ENCODE measurements at places on chromosomes 5 and 9.

GRCh38 chr5:53339962-53340540 lies 140.4 kb upstream of the FST start:
- no peak for DNase-seq

- DNase-seq = peak; percentile 64
Observed at GRCh38 chr9:137446851-137447471, 5.8 kb upstream of the ENTPD8 start.

DNA sequence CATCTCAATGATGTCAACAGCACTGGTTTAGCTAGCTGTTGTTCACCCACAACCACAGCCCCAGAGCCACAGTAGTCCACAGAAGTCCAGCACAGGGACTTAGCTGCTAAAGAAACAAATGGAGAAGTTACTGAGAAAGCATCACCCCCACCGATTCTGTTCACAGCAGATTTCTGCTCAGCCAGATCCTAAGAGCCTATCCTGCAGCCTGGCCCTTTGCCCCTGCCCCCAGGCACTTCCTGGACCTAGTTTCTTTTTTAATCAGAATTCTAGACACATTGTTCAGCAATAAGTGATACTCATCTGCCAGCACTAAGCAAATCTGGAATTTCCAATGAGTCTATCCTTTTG lies 7.4 kb downstream of the B4GALT1 start:
- peak; percentile 100 for DNase-seq

DNA sequence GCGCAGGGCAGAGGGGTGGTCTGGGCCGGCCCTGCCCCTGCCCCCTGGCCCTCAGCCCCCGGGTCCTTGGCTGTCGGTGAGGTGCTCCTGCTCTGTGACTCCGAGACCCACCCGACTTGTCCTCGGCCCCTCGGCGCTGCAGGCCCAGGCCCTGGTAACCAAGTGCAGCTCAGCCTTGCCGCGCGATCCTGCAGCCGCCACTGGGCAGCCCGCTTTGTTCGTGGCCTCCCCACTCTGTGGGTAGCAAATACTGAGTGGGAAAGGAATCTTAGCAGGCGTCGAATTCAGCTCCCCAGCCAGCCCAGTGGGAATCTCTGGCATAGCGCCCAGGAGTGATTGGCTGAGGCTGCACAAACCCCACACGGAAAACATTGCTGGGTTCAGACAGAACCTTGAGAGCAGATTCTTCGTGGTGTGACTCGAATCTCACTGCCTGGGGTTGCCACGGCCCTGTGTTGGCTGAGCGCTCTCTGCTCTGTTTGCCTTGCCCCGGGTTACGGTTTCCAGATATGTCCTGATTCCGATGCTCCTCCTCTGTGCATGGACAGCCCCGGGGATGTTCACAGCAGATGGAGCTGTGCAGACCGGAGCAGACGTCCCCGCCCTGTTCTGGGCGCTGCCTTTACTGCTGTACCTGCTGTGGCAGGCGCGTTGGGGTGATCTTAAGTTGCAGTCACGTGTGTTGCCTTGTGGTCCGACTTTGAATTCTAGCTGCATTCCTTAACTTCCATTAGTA lies 13.4 kb upstream of the EXOC3 start:
- DNase-seq = no peak

DNA sequence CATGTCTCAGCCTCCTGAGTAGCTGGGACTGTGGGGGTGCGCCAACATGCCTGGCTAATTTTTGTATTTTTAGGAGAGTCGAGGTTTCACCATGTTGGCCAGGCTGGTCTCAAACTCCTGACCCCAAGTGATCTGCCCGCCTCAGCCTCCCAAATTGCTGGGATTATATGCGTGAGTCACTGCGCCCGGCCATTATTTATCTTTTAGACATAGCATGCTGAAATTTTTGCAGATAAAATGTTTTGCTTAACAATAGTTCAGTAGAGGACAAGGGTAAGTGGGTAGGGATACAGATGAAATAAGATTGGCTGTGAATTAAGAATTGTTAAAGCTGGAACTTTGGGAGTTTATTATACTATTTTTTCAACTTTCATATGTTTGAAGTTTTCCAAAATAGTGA lies 150.8 kb upstream of the GRHPR start:
- DNase-seq = no peak

- no peak for DNase-seq
Observed at GRCh38 chr9:84874596-84874995, 205.1 kb downstream of the NTRK2 start.

DNA sequence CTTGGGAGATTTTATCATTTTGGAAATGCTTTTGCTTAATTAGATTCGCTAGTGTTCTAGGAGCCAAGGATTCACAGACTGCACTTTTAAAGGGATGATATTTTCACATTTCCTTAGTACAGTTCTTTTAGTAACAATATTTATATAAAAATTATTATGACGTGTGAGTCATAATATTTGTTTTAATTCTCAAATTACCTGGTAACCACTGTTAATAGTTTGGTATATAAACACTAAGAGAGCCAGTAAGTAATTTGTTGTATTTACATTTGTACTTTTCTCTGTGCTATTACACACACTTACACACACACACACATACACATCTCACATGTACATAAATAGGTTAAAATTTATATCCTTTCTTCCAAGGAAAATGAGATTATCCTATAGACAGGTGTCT lies 58.8 kb upstream of the RAD23B start:
- no peak for DNase-seq

- no peak for DNase-seq
Observed at GRCh38 chr5:110768138-110768860, 29.5 kb downstream of the SLC25A46 start.

- DNase-seq = no peak
Observed at GRCh38 chr9:99401680-99402504, 179.8 kb downstream of the SEC61B start.

- peak; percentile 12 for DNase-seq
Observed at GRCh38 chr5:179345433-179346321, at the start of gene ADAMTS2. ADAMTS2 (minus strand) TSS chr5:179345461; CDS start chr5:179345328, 133 bp downstream.

DNA sequence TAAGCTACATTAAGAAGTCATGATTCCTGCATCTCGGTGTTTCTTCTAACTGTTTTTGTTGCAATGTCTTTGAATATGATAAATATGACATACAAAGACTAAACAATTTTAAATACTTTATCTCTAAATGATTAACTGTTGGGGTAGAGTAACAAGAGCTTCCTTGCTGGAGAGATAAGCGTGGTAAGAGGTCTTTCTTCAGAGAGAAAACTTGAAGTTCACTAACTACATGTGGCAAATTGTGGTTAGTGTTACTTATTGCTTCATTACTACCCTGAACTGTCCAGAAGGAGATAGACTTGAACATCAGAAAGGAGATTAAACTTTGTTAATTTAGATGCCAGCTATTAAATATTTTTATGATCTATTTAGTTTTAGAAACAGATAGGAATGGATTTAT lies 7.0 kb upstream of the ARSB start:
- no peak for DNase-seq

GRCh38 chr9:20640331-20641187 lies 18.3 kb upstream of the MLLT3 start:
- no peak for DNase-seq

DNA sequence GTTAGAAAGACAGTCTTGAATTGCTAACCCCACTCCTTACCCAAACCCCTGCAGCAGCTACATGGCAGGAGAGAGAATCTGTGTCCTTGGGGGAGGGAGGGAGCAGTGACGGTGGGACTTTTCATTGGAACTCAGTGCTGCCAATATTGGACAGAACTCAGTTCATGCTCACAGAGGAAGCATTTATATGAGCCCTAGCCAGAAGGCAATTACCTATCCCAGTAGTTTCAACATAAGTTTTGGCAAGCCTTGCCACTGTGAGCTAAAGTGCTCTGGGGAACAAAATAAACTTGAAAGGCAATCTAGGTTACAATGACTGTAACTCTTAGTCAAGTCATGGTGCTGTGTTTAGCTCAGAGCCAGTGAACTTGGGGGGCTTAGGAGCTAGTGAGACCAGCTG lies 1013.4 kb upstream of the COX7C start:
- no peak for DNase-seq

- no peak for DNase-seq
Observed at GRCh38 chr9:93264338-93265125, 80.6 kb downstream of the WNK2 start.

DNA sequence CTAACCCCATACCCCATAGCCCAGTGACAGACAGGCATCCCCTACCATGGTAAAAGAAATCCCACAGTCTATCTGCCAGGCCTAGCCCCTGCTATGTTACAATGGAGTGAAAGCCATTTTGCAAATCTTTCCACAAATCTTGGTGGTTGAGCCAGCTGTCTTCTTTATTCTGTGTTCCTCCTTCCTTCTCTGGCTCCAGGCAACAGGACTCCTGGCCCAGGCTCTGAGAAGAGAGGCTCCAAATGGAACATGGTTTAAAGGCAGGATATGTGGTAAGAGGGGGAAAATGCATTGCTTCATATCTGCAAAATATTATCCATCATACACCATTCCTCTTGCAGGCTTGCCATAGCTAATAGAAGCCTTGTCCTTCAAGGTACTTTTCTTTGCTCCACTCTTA lies 25.2 kb downstream of the FGF1 start:
- DNase-seq = no peak

- no peak for DNase-seq
Observed at GRCh38 chr5:53067641-53068040, 41.9 kb downstream of the MOCS2 start.

- DNase-seq = peak; percentile 30
Observed at GRCh38 chr5:109748546-109748945, 58.8 kb downstream of the MAN2A1 start.

- no peak for DNase-seq
Observed at GRCh38 chr9:125262294-125262991, 817 bp downstream of the GAPVD1 start.

DNA sequence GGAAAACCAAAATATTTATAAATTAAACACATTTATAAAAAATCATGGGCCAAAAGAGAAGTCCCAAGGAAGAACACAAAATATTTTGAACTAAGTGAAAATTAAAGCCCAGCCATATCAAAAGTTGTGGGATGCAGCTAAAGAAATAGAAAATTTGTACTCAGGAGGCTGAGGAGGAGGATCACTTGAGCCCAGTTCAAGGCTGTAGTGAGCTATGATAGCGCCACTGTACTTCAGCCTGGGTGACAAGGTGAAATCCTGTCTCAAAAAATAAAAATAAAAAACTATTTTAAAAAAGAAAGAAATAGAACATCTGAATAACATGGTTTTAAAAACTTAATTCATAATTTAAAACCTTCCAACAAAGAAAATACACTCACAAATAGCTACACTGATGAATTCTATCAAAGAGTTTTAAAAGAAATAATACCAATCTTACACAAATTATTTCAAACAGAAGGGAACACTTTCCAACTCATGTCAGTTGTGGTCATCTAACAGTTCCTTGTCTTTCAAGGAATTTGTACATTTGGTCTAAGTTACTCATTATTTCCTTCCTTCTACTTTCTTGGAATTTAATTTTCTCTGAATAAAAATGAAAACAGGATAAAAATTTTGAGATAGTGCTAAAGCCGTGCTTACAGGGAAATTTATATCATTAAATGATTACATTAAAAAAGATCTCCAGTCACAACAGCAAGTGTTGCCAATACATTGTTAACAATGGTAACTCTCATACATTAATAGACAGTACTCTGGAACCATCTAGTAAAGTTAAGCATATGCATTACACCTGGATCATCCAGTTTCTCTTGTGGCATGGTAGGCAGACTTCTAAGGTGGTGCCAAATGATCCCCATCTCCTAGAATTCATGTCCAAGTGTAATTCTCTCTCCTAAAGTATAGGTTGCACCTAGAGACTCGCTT lies 17.8 kb downstream of the PTBP3 start:
- DNase-seq = peak; percentile 13

DNA sequence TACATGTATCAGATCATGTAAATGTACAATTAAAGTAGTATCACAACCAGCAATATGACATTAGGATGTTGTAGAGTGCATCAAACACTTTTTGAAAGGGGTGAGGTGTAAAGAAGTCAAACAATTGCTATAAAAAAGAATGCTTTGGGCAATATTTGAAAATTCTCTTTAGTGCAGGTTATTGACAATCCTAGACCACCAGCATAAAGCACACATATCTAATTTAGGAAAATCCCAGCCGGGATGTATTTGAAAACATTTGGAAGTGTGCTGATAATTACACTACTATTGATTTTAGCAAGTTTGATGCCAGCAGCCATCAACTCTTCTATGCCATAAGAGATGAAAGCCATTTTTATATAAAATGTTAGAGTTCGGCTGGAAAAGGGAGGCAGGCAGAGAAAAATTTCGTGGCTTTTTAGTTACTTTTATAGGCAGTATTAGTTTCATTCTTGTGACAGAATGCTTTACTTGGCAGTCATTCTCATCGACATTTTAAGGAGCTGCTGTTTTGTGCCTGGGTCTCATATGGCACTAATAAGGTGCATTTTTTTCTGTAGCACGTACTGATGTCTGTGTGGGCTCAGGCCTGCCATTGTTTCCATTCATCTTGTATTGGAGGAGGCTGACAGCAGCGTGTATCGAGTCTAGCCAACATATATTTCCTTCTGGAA lies 285.7 kb downstream of the AOPEP start:
- DNase-seq = no peak

DNA sequence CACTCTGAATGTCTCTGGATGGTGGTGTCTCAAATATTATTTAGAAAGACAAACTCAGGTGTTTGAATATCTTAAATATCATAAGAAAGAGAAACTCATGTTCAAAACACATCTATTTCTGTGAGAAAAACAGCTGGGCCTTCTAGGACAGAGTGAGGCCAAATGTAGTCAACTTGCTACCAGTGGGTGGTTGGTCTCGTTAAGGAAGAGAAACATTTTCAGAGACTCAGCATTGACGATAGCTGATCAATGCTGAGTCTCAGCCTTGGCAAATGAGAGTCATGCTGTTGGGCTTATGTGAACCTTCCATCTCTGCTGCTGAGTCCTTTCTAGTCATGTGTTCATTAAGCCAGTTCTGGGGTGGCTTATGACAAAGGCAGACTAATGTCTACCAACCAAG lies 418.0 kb downstream of the CETN3 start:
- no peak for DNase-seq

DNA sequence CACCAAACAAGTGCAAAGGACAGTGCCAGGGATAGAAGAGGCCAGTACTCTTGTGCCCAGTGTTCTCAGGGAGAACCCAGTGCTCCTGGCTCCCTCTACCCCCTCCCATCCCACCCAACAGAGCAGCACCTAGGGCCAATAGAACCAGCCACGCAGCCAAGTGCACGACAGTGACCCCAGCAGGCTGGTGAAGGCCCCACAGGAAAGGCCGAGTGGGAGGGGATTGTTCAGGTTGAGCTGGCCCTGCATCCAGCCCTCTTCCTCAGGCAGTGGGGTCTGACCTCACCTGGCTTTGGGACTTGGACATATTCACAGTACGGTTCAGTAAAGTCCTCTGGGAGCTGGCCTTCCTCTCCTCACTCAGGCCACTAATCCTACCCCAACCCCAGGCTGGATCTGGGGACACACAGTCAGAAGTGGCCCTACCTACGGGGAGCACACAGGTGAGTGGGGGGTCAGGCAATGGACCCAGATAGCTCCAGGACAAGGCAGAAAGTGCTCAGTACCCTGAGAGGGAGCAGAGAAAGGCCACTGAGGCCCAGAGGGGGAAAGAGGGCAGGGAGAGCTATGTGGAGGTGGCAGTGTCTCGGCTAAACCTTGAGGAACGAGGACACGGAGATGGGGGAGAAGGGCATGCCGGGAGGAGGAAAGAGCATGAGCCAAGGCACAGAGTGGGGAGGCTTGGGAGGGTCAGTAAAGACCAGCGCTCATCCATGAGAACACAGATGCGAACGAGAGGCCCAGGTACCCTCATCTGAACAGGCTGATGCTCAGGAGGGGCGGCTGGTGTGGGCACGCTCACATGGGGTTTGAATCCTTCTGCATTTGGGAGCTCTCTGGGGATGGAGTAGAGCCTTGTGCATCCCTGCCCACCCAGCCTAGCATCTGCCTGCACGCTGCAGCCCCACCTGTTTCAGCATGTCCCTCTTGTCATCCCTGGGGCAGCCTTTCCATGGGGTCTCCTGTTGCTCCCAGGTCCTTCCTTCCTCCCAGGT lies 25.6 kb downstream of the POLR1E start:
- DNase-seq = no peak
